Stimulated activated effector memory CD8-positive, alpha-beta T cell treated with anti-CD3 and anti-CD28 coated beads, Interleukin-12 subunit alpha, Interleukin-12 subunit beta, amount 100 ng/mL, for 72 hours (primary cell): ENCODE measurements at places on chromosomes 2 and 18.

- no peak for DNase-seq
Observed at GRCh38 chr2:241516520-241516965, 8.2 kb upstream of the STK25 start.

DNA sequence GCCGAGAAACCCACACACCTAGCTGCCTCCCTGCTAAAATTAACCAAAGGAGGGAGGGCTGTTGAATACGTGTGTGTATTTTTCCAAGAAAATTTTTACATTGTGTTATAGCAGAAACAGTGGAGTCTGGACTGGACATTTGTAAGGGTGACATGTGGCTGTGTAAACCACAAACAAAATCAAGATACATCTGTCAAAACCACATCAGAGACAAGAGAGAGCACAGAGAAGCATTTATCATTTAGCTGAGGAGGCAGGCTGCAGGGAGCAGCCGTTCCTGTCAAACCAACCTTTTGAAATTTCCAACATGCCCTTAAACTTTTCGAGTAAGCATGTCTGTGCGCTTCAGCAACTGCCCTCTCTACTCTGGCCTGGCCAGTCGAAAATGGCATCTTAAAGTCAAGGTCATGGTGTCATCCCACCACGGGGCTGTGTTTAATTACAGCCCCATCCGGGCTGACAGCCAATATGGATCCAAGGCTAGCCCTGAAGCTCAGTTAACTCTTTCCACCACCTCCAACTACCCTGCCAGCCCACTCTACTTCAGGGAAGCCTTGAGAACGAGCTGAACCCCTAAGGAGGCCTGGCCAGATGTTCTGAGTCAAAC is 8.4 kb downstream of the BCL11A start:
- DNase-seq: no peak

- DNase-seq: no peak
Observed at GRCh38 chr2:196528486-196529223, 110.9 kb upstream of the CCDC150 start.

DNA sequence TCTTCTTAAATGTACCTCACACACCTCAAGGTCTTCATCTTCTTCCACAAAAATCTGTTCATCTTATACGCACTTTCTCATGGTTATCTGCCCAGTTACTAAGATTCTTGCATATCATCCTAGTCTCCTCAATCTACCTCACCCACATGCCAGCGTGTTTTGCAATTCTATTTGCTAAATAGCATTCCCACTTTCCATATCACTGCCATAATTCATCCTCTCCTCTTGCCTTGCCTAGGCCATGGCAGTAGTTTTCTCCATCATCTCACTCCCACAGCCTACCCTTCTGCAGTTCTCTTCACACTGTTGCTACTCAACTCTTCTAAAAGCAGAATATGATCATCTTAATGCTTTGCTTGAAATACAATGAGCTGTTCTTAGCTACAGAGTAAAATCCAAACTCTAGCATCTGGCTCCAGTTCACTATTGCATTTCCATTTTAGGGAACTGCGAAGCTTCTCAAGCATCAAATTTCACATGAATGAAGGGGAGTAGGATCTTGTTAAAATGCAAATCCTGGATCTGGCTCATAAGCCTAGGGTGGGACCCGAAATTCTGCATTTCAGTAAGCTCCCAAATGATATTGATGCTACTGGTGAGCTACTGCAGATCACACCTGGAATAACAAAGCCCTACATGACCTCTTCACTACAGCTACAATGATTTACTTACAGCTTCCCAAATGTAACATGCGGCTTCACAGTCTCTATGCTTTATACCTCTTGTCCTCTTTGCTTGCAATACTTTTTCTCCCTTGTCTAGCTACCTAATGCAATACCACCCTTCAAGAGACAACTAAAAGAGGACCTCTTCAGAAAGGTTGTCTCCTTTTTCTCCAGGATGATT is 293.9 kb downstream of the SATB2 start:
- DNase-seq: no peak

DNA sequence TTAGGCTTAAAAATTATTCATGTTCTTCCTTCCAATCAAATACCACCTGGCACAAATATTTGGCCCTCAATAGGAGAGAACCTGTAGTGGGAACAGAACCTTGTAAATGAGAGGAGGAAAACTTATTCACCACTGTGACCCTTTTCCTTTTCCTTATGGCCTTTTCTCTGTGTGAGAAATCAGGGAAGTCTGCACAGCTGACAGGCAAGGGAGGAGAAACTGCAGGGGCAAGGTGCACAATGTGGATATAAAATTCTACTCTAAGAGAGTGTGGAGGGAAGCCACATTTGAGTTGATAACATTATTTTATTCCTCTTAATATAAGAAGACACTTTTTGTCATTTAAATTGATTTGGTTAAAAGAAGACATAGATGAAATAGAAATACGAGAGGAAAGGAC is 1247.0 kb upstream of the CHAC2 start:
- no peak for DNase-seq

- DNase-seq: no peak
Observed at GRCh38 chr2:229243890-229244560, 27.1 kb downstream of the PID1 start.

DNA sequence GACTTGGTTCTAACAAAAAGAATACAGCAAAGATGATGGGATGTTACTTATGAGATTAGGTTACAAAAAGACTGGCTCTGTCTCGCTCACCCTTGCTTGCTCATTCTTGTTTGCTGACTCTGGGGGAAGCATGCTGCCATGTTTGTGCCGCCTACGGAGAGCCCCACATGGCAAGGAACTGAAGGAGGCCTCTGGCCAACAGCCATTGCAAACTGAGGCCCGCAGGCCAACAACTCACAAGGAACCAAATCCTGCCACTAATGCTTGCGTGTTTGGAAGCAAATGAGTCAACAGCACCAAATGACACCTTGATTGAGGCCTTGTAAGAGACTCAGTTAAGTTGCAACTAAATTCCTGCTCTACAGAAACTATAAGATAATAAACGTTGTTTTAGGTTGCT is 297.6 kb upstream of the STON1 start:
- no peak for DNase-seq

DNA sequence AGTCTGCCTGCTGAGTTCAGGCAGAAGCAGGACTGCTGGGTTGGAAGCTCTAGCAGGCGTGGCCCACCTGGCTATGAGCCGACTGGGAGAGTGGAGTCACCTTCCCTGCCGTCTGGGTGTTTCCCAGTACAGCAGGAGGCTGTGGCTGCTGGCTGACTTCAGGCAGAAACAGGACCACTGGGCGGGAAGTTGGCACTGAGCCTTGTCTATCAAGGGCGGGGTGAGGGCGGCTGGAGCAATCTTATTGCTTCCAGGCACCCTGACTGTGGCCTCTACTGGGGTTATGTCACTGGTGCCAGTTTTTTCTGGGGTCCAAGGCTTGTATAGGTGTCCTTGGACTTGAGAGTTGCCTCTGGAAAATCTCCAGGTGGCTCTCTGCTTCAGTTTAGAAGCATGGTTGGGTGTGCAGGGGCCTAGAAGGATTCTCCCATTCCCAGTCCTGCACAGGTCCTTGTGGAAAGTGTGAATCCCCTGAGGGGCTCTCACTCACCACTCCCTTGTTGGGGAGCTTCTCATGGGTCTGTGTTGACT is 30.5 kb downstream of the LTBP1 start:
- no peak for DNase-seq

- DNase-seq: no peak
Observed at GRCh38 chr2:33236482-33237385, 239.7 kb upstream of the RASGRP3 start.
